Stimulated activated CD8-positive, alpha-beta memory T cell treated with anti-CD3 and anti-CD28 coated beads, Interleukin-2, amount 100 ng/mL, for 1 hour (primary cell): ENCODE measurements at places on chromosomes 12 and 14.

DNA sequence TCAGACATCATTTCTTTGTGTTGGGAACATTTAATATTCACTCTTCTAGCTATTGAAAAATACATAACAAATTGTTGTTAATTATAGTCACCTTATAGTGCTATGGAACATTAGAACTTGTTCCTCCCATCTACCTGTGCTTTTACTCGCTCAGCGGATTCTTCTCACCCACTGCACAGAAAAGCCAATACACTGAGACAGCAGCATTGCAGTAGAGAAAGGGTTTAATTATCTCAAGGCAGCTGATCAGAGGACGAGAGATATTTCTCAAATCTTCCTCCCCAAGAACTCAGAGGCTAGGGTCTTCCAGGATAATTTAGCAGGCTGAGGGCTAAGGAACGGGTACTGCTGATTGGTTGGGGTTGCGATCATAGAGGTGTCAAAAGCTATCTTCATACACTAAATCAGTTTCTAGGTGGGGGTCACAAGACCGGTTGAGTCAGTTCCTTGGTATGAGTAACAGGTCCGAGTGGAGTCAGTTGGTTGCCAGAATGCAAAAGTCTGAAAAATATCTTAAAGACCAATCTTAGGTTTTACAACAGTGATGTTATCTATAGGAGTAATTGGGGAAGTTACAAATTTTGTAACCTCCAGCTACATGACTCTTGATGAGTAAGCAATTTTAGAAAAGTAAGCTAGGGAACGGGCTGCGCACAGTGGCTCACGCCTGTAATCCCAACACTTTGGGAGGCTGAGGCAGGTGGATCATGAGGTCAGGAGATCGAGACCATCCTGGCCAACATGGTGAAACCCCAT, 173.1 kb downstream of the FBXL14 start:
- no peak for DNase-seq

- DNase-seq: no peak
These were observed 27.8 kb upstream of the SLC38A2 start for GRCh38 chr12:46400406-46400805.

DNA sequence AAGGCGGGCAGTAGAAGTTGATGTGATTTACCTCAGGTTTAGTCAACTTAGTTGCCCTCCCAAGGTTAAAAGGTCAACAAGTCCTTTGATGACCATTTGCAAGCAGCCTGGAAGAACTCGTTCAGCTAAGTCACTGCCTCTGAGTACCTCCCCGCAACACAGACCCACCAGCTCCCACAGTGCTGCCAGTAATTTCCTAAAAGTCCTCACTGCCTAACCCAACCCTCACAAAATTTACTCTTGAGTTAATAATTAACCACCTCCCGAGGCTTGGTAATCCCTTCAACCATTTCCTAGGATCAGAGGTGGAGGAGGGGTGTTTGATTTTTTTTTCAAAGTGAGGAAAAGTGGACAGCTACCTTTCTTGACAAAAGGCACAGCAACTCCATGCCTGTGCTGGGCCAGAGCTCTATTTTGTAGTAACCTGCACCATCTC, 55.8 kb downstream of the MAP3K9 start:
- DNase-seq: no peak

GRCh38 chr12:124722878-124723277, 140.8 kb downstream of the SCARB1 start:
- no peak for DNase-seq

DNA sequence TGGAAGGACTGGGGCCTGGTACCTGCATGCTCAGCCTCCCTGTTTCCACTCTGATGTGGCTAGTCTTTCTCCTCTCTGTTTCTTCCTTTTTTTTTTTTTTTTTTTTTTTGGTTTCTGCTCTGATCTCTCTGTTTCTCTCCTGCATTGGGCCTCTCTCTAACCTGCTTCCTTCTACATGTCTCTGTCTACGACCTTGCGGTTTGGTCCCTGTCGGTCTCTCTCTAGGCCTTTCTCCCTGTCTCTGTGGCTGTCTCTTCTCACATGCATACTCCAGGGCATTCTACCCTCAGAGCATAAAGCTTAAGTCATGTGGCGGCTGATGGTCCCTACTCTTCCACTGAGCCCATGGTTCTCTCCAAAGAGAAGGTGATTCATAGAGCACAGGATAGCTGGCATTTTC, 1096.6 kb downstream of the BCL11B start:
- no peak for DNase-seq

GRCh38 chr14:77607741-77608302, 8.6 kb downstream of the SPTLC2 start:
- no peak for DNase-seq

DNA sequence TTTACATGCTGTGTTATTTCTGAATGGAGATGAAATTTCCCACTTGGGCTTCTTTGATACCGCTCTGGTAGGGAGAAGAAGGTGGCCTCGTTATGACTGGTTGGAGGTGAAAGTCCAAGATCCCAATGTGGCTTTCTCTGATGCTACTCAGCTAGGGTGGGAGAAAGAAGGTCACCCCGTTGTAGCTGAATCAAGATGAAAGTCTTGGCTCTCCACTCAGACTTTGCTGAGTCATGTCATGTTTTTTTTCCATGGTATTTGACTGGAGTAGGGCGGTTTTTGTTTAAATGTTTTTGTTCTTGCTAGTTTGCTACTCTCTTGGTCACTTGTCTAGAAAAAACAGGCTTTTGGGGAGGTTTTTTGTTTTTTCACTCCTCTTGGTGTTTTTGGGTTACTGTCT, 2.4 kb upstream of the PDE6H start:
- no peak for DNase-seq

- DNase-seq: no peak
These were observed 18.1 kb upstream of the SMOC1 start for GRCh38 chr14:69861025-69861569.
